Activated CD4-positive, alpha-beta memory T cell treated with anti-CD3 and anti-CD28 coated beads for 36 hours (primary cell): ENCODE measurements at places on chromosomes 4 and X.
A peak's percentile ranks its signal among the peaks of the same experiment; 100 is the strongest.

GRCh38 chr4:52728691-52729240 is 22.5 kb downstream of the ERVMER34-1 start:
- no peak for DNase-seq

GRCh38 chrX:2889045-2889605 is 40.0 kb downstream of the ARSD start:
- DNase-seq = no peak

- no peak for DNase-seq
These were observed 174.2 kb downstream of the HHIP start for GRCh38 chr4:144820011-144820727.

- DNase-seq = no peak
These were observed 168.7 kb downstream of the DLG3 start for GRCh38 chrX:70613295-70613694.

- DNase-seq = no peak
These were observed 72.6 kb downstream of the FHDC1 start for GRCh38 chr4:153008578-153009199.

DNA sequence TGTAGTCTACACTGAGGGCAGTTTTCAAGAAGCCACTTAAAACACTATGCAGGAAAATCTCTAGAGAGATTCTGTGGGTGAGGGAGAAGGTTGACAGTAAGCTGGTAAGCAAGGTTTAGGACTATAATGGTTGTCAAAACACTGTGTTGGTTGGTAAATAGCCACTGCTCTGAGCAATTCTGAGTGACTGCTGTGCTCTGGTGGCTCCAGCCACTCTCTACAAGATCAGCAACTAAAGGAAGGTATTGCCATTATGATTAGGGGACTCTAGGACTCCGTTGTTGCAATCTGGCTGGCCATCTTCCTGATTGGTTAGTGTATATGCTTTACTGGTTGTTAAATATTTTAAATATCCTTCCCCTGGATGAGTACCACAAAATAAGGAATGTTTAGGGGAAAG is 5.5 kb upstream of the FAM47E start:
- no peak for DNase-seq

DNA sequence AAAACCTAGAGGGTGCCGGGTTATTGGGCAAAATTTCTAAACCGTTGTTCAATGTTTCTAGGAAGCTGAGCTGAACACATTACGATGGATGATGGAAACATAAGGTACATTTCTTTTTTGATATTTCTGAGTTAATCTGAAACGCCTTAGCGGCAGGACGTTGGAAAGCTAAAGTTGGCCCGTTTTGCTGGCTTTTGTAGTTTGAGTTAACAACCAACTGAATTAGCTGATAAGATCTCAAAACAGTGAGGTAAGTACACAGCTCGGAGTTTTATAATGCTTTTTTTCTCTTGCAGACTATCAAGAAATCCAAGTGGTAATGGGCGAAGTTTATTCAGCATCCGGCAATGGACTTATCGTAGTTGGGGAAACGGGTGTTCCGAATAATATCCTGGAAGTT is 73.5 kb downstream of the PRSS12 start:
- DNase-seq = no peak

- DNase-seq = no peak
These were observed 191.5 kb downstream of the ARHGAP10 start for GRCh38 chr4:147923381-147923780.

DNA sequence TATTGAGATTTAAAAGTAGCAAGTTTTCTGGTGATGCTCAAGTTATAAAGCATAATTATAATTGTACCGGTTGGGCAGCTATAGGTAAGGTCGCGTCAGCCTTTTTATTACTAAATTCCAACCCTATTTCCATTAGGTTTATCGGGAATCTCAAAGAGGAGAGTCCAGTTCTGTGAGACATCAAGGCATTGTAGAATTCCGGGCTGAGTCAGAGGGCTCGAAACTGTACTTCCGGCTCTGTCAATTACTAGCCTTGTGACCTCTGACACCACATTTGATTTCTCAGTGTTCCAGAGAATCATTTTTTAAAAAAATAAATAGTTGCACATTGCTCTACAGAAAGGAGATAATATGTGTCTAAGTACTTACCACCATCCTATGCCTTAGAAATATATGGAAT is 4.3 kb downstream of the IL1RAPL1 start:
- DNase-seq = no peak

- no peak for DNase-seq
These were observed 169.4 kb downstream of the MAD2L1 start for GRCh38 chr4:119897260-119897659.

DNA sequence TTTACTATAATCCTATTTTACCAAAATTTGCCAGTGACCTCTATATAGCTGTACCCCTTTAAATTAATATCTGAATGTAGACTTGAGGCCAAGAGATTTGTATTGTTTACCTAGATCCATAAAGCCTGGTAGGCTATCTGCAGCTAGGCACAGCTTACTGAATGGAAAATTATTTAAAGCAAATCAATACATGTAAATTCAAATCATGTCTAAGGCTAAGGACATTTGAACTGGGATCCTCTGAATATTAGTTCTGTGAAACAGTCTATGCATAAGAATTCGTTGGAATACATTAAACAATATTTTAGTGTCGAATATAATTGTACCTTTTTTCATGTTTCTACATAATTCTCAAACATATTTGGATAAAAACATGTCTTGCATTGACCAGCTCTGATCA is 1.6 kb downstream of the UGT2A3 start:
- DNase-seq = no peak

GRCh38 chrX:150676221-150676620 is 17.0 kb upstream of the MTMR1 start:
- no peak for DNase-seq

- DNase-seq = no peak
These were observed 94.1 kb downstream of the BCOR start for GRCh38 chrX:40003428-40004245.

GRCh38 chr4:38669208-38669607 is 5.2 kb downstream of the KLF3 start:
- peak; percentile 35 for DNase-seq

GRCh38 chrX:109733613-109734083 is 591 bp upstream of the ACSL4 start:
- no peak for DNase-seq

- peak; percentile 21 for DNase-seq
These were observed 4.8 kb downstream of the PROM1 start for GRCh38 chr4:16079046-16079445.

DNA sequence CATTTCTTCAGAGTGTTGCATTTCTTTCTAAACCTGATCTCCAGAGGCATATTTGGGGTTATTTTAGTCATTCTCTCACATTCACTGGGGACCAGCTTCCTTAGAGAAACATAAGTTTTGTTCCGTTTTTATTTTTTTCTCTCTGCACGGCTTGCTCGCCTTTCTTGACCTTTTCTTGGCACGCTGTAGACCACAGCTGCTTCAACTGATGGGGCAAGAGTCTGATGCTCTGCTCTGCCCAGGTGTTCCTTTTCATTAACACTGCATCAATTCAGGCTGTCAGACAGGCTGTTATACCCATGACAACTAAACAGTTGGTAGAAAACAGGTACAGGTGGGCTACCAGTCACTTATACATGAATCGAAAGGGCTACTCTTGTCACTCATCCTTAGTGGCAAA is 682.2 kb upstream of the DIAPH2 start:
- DNase-seq = no peak

DNA sequence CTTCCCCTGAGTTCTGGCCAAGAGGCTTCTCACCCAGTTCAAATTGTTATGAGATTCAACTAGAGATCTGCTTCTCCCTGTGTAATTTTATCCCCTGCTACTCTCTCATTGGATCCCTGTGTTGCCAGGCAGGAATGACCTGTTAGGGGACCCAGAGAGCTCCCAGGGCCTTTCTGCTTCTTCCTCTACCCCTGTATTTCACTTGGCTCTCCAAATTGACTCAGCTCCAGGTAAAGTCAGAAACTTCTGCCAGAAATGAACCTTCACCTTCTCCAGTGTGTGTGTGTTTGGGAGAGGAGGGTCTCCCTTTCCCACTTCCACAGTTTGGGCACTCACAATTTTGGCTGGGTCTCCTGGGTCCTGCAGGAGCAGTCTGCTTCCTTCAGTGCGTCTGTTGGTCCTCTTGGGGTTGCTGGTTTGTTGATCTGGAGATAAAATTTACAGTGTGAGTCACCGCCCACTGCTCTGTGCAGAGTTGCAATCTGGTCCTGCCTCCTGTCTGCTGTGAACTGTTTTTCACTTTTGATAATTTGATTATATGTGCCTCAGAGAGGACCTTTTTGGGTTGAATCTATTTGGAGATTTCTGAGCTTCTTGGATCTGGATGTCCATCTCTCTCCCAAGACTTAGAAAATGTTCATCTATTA is 112.4 kb upstream of the EDA2R start:
- no peak for DNase-seq

- DNase-seq = no peak
These were observed 18.0 kb downstream of the GC start for GRCh38 chr4:71765821-71766383.

- no peak for DNase-seq
These were observed 453.1 kb downstream of the TRAM1L1 start for GRCh38 chr4:116632269-116632668.

- DNase-seq = no peak
These were observed 5.8 kb downstream of the UGT2B4 start for GRCh38 chr4:69489856-69490255.

GRCh38 chr4:3344596-3344995 is 51.8 kb downstream of the RGS12 start:
- no peak for DNase-seq

- no peak for DNase-seq
These were observed 358.1 kb upstream of the FTHL17 start for GRCh38 chrX:31429915-31430314.

GRCh38 chr4:78293348-78293747 is 236.2 kb downstream of the FRAS1 start:
- no peak for DNase-seq

DNA sequence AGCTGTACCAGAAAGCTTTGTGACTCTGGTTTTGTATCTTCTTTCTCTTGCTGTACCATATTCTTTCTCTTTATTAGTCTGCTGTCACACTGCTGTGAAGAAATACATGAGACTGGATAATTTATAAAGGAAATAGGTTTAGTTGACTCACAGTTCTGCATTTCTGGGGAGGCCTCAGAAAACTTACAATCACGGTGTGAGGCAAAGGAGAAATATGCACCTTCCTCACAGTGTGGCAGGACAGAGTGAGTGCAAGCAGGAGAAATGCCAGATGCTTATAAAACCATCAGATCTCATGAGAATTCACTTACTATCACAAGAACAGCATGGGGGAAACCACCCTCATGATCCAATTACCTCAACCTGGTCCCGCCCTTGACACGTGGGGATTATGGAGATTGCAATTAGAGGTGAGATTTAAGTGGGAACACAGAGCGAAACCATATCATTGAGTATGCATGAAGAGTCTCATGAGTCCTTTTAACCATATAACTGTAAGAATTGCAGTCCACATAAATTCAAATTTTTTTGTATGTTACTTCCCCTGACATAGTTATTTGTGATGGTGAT is 67.4 kb upstream of the INPP4B start:
- no peak for DNase-seq

DNA sequence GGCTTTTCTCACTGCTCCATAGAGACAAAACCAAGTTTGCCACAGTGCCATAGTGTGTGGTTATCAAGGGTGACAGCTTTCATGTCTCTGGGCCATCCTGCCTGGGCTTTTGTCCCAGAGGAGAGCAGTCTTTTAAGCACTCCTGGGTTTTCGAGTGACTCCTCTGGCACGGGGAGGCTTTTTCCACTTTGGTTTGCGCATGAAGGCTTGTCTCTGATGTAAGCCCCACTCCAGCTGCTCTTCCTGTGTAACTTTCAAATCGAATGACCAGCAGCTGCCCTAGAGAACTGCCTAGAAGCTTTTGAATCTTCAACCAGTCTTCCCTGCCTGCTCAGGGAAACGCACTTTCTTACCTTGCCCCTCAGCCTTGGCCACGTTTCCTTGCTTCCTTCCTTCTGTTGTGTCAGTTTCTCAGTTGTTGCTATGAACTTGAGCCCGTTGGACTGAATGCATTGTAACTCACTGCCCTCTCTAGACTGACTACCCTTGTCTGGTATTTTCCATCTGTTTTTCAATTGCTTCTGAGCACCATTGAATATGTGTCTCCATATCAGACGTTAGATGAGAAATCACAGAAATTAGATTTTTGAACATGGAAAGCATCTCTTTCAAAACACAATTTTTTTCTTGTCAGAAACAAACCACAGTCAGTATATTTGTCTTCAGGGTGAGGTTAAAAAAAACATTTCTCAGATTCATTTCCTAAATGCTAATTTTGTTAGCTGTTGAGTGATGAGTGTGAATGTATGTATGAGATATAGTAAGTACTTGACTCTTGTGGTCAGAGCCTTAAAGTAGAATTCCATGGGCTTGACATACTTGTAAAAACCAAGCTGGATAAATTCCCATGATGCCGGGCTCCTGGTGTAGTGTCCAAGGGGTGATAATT is 45.3 kb downstream of the SLC9A6 start:
- DNase-seq = no peak

GRCh38 chr4:86554646-86555045 is 39.5 kb upstream of the PTPN13 start:
- no peak for DNase-seq

DNA sequence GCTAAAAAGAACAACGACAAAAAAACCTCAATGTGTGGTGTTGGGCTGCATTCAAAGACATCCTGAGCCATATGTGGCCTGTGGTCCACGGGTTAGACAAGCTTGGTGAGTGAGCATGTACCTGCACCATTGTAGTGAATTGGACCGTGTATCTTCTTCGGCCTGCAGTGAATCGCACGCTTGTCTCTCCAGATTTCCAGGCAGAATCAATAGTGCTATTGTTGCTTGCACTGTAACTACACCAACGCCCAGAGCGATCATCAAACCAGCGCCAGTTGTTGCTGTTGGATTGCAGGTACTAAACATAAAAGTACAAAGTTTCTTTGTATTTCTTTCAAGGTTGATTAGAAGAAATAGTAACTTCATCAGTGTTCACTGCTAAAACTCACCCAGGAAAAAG is 101.6 kb downstream of the HUWE1 start:
- no peak for DNase-seq

- DNase-seq = no peak
These were observed 426.1 kb downstream of the MID1IP1 start for GRCh38 chrX:39227371-39227770.

DNA sequence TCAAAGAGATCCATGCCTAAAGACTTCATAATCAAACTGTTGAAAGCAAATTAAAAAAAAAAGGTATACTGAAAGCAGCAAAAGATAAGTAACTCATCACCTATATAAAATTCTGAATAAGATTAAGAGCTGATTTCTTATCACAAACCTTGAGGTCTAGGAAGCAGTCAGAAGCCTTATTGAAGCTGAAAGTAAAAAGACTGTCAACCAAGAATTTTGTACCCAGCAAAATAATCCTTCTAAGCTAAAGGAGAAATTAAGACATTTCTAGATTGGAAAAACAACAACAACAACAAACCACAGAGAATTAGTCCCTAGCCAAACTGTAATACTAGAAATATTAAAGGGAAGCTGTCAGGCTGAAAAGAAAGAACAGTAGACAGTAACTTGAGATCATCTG is 622.9 kb downstream of the PCDH7 start:
- no peak for DNase-seq

DNA sequence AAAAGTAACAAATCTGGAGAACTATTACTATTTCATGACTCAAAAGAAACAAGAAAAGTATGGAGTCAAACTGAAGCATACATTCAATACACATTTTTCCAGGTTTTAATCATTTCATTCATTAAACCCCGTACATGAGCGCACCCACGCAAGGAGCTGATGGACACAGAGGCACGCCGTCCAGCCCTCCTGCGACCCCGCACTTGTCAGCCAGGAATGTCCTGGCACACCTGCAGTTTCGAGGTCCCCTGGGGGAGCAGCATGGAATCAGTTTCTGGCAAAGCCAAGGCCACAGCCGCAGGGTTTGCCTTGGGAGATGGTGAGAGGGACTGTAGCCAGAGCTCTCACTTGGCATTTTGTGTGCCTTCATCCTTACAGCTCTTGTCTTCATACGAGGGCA is 12.8 kb upstream of the SLC2A9 start:
- no peak for DNase-seq
